ENCODE measurements at places on chromosomes 6 and 20.

GRCh38 chr20:62339647-62340062 is 27.5 kb downstream of the LAMA5 start:
- no peak for DNase-seq

- no peak for DNase-seq
Measured at GRCh38 chr20:57428324-57429158, 37.3 kb downstream of the RBM38 start.

GRCh38 chr20:50804437-50805348 is 9.8 kb downstream of the BCAS4 start:
- no peak for DNase-seq

GRCh38 chr20:14879020-14879697 is 541.7 kb upstream of the FLRT3 start:
- DNase-seq = no peak

- no peak for DNase-seq
Measured at GRCh38 chr20:3161316-3162079, 1.8 kb upstream of the FASTKD5 start.

DNA sequence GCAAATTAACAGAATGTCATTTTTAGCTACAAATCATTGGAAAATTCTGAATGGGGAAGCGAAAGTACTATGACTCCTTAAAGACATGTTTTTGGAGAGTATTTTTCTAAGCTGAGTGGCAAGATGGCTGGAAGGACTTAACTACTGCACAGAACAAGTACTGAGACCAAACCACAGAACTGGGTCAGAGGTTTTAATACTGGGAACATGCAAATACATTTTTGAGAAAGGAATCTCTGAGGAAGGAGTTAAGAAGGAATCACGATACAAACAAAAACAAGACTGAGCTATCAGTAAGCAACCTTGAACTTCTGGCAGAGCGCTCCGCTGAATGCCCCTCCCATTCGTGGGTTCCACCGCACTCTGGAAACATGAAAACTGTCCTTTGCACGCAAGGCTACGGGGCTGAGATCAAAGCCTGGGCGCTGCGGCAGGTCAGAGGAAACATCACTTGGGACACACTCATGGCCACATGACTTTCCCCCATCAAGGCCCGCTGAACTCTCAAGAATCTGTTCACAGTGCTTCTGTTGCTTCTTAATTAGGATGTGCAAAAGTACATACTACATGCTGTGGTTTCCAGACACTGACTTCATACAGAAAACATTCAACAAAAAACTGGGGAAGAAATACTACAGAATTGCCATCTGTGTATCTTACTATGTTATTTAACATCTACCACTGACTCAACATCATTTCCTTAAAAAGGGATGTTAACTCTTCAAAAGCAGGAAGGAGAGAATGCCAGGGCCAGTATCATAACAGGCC is 27.8 kb downstream of the SLC23A2 start:
- no peak for DNase-seq

GRCh38 chr6:72916298-72916697 is 294.4 kb downstream of the KCNQ5 start:
- no peak for DNase-seq

GRCh38 chr6:15661853-15662325 is 939 bp downstream of the DTNBP1 start:
- DNase-seq = no peak

DNA sequence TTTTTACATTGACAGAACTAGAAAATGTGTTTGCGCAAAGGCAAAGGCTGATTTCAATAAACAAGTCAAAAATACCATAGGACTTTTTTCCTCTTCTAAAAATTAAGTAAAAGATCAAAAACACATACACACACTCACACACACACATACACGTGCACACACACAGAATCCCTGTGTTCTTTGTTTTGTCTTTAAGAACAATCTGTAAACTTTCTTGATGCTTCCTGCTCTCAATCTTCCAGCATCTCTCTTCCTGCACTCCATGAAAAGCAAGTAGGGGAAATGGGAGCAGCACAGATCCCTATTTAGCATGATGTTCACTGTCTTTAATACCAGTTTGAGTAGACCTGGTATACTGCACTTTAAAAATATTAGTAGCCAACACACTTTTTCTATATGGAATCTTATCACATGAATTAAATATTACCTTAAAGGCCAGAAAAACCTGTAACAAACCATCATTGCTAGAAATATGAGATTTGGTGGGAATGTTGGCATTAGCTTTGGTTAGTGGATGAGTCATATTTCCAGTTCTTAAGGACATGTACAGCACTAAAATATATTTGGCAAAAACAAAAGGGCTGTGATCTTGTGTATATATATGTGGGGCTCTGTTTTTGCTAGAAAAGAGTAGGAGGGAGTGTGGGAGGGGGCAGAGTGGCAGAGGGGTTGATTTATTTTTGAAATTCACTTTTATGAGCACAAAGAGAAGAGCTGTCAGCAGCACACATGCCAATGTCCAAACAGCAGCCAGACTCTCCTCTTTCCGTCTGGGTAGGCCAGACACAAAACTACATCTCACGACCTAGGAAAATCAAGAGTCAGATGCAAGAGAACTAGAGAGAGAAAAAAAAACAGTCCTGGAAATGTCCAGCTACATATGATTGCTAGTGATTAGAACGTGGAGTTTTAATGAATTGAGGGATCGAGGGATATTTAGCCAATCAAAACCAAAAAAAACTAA is 4.6 kb downstream of the PTPRK start:
- no peak for DNase-seq

- no peak for DNase-seq
Measured at GRCh38 chr6:47936820-47937219, 155.0 kb downstream of the OPN5 start.

DNA sequence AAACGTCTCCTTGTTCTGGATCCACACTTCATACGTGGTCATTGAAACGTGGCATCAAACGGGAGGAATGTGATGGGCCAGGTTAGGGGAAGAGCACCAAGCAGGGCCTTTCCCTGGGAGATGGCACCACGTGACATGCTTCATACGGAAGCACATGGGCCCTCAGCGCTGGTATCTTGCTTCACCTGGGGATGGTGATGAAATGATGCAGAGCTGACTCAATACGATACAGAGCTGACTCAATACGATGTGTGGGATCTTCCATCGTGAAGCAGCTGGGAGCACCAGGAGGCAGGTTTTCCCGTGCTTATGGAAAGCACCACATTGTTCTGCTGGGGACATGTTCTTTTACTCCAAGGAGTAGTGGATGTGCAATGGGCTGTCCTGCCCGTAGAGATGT is 22.5 kb upstream of the TAGAP start:
- no peak for DNase-seq

DNA sequence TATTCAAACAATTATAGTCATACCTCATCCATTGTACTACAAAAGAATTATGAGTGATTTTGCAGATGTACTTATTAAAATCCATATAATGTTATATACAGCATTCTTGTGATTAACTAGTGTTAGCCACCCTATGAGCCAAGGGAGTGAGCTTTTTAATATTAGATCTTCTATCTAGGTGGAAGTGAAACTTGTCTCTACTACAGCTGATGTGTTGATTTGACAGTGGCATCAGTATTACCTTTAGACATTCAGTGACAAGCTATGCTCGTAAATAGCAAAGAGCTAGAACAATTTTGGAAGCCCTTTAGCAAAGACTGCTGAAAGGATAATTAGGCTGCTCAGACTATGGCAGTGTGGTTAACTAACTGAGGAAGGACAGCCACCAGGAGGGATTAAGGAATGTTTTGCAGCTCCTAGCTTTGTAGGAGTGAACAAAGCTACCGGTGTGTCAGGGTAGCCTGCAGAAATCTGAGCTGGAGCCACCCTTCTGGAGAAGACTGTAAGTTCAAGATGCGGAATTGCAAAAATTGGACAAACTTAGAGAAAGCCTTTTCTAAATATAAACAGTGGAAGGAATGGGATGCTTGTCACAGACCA is 73.7 kb downstream of the AFG1L start:
- DNase-seq = no peak

GRCh38 chr20:38134427-38135270 is 30.4 kb downstream of the TGM2 start:
- no peak for DNase-seq

- no peak for DNase-seq
Measured at GRCh38 chr20:64146936-64147477, 17.2 kb upstream of the MYT1 start.

GRCh38 chr20:11452326-11452725 is 465.4 kb upstream of the BTBD3 start:
- no peak for DNase-seq

DNA sequence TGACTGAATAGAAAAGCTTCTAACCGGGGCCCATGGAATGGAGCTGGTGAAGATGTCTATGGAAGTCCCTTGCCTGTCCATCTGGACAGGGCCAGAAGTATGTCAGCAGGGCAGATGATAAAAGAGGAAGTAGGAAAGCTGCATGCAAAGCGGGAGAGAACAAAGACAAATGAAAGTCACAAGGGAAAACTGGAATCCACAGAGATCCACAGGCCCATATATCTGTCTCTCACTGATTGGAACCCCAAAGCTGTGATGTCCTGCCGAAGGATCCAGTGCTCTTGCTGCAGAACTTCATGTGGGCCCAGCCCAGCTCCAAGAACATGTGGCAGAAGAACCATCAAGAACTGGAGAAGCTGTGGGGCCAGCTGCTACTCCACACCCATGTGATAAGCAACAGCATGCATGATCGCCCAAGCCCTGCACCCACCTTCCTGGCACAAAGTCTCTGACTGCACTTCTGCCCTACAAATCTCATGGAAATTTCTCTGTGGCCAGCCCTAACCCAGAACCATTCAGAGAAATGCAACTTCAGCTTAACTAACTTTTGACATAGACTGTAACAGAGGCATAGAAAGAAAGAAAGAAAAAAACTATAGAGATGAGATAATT is 716.0 kb downstream of the KIF16B start:
- DNase-seq = no peak

GRCh38 chr6:13253272-13253671 is 75.1 kb downstream of the TBC1D7 start:
- DNase-seq = no peak

DNA sequence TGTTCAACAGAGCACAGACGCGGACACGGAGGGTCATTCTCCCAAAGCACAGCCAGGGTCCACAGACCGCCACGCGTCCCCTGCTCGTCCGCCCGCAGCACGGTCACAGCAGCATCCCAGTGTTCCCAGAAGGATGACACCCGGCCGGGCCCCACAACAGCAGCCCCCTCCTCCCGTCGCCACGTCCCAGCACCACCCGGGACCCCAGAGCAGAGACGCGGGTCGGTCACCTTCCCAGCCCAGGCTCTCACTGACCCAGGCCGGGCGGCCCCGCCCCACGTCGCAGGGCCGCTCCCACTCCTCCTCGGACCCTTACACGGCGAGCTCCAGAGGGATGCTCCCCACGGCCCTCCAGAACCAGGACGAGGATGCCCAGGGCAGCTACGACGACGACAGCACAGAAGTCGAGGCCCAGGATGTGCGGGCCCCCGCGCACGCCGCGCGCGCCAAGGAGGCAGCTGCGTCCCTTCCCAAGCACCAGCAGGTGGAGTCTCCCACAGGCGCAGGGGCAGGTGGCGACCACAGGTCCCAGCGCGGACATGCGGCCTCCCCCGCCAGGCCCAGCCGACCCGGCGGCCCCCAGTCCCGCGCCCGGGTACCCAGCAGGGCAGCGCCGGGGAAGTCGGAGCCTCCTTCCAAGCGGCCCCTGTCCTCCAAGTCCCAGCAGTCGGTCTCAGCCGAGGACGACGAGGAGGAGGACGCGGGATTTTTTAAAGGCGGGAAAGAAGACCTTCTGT is 64.3 kb downstream of the FNDC1 start:
- DNase-seq = no peak

GRCh38 chr6:16854986-16855385 is 93.7 kb upstream of the ATXN1 start:
- no peak for DNase-seq

- no peak for DNase-seq
Measured at GRCh38 chr6:169316651-169317050, 63.0 kb upstream of the THBS2 start.

DNA sequence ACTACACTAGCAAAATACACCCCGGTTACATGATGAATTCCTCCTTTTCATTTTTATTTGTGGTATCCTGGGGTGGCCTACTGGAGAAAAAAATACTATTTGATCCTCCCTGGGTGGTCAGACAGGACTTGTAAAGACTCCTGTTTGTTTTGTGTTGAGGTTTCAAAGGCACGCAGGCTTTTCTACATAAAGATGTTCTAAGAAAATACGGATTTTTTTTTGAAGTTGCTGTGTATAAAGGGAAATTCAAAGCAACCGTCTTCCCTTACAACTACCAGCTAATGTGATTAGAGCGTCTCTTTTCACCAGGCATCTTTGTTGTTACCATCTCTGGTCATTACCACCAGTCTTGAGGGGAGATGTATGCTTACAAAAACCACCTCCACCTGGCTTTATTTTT is 187.1 kb downstream of the SOX4 start:
- no peak for DNase-seq

- DNase-seq = no peak
Measured at GRCh38 chr6:40371095-40371494, 216.1 kb downstream of the LRFN2 start.

GRCh38 chr20:44615876-44616603 is 33.7 kb downstream of the PKIG start:
- DNase-seq = no peak

DNA sequence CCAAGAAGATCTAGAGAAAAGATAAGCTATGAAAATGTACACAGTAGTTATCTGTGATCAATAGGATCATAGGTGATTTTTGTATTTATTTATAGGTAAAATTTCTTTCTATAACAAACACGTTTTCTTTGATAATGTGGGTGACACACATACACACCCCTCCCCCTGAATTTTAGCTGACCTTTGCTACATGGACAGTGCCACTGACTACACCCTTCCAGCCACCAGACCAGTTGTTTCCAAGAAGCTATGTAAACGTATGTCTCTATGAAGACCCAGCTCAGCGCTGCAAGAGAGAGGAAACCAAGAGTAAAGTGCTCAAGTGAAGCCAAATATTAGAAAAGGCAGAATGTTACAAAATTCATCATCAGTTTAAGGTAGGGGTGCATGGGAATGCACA is 16.3 kb downstream of the MOCS1 start:
- no peak for DNase-seq

DNA sequence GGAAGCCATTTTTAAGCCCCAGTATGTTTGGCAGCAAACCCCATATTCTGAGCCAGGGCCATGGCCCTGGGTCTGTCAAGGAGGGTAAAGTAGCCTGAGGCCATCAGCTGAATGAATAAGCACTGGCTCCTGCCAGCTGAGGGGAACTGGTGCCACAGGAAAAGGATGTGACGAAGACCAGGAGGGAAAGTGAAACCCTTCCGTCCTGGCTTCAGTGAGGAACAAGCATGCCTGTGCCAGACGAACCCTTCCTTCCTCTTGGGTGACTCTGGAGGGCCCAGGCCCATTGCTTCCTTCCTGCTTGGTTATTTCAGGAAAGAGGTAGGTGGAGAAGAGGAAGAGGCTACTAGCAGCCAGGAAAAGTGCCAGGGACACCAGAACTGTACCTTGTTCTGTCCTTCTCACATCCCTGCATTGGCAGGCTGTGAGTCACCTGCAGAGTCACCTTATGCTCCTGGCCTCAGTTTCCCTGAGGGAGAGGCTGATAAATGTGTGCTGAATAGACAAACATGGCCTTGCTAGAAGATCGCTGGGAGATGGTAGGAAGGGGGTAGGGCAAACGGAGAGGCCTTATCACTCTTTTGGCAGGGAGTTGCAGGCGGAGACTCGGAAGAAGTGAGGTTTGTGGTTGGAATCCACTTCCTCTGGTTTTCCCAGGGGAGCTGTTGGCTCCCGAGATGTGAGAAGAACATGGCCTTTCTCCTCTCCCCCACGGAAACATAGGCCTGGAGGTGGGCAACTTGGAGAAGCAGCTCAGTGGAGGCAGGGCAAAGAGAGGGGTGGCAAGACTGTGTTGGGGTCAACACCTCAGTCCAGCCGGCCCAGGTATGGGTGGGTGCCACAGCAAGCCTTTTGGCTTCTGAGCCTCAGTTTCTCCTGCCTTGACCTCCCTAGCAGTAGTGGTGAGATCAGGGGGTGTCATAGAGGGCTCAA is 37.4 kb downstream of the COX4I2 start:
- DNase-seq = peak; percentile 20
